ENCODE measurements at places on chromosomes 3 and 15.

DNA sequence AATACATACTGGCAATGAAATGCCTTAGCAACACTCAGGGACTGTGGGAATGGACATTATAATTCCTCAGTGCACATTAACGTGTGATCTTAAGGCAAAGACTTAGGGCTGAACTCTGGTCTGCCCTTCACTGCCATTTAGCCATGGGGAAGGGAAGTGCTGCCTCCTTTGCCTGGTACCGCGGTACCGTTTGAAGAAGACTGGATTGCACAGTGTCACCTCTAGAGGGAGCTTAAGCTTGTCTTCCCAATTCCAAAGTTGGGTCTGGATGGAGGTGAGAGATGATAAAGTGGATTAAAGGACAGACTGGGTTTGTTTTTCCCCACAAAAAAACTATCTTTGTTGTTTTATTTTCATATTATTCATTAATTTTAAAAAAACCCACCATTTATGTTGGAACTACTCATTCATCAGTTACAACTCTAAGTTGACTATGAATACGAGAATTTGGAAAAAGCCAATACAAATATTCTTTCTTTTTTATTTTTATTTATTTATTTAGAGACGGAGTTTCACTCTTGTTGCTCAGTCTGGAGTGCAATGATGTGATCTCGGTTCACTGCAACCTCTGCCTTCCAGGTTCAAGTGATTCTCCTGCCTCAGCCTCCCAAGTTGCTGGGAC, 60.0 kb upstream of the SYN2 start:
- DNase-seq: no peak

DNA sequence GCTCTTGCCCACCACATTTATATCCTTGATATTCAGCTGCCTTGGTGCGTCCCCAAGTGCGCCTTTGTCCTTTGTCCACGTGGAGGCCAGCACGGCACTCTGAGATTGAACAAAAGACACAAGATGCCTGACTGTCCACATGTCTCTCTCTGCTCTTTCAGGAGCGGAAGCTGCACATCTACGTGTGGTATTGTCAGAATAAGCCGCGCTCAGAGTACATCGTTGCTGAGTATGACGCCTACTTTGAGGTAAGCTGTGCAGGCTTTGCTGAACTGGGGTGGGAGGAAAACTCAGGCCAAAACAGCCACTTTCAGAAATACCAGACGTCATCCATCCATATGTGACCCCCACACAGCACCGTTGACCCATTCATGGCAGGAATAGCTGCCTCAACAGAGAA, 72.0 kb upstream of the UMPS start:
- DNase-seq: no peak

GRCh38 chr3:190265796-190266195, 56.5 kb downstream of the CLDN1 start:
- DNase-seq: no peak

DNA sequence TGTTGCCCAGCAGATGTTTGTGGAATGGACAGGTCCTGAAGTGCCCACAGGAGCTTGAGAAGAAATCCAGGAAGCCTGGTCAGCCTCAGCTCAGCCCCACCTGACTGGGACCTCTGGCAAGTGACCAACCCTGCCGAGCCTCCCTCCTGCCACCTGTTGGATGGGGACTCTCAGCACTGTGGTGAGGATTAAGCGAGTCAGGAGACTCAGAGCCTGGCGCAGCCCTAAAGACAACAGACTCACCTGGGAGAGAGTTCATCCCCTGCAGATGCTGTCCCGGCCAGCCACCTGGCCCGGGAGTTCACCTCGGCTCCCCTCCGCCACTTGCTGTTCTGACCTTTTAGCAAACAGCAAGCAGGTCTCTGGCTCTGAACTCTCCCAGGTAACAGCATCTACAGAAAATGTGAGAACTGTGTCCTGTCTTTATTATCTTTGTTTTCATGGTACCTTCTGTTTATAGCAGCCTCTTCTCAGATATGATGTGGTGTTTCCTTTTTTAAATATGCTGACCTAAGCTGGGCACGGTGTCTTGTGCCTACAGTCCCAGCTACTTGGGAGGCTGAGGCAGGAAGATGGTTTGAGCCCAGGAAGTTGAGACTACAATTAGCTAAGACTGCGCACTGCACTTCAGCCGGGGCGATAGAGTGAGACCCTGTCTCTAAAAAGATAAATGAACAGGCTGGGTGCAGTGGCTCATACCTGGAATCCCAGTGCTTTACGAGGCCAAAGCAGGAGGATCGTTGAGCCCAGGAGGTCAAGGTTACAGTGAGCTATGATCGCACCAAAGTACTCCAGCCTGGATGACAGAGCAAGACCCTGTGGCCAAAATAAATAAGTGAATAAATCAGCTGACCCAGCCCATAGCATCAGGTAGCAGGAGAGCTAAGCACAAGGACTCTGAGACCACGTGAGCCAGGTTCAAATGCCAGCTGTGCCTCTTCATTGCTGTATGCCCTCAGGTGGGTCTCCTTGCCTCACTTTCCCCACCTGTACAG, 32.4 kb upstream of the SLC6A6 start:
- no peak for DNase-seq

GRCh38 chr3:120425572-120426250, 25.1 kb downstream of the FSTL1 start:
- no peak for DNase-seq

DNA sequence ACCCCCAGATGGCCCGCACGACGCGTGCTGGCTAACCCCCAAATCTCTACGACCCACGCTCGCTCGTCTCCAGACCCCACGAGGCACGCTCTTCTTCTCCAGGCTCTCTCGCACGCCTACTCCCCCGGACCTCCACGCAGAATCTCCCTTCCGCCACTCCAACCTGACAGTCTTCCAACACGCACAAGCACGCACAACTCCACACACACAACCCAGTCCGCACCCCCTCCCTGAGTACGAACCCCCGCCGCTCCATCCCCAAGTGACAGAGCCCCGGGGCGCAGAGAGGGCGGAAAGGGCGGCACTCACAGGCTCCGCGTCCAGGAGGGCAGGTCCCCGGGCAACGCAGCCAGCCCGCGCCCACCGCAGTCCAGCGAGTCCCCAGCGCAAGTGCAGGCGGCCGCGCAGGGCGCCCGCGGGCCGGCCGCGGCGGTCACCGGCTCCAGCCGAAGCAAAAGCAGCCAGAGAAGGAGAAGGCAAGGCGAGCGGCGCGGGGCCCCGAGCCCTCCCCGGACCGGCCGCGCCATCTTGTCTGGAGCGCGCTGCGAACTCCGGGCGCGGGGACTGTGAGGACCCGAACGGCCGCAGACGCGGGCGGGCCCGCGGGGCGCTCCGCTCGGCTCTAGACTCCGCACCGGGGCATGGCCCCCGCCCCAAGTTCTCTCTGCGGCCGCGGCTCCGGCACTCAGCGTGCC, 794 bp downstream of the LRIG1 start:
- peak; percentile 52 for DNase-seq

DNA sequence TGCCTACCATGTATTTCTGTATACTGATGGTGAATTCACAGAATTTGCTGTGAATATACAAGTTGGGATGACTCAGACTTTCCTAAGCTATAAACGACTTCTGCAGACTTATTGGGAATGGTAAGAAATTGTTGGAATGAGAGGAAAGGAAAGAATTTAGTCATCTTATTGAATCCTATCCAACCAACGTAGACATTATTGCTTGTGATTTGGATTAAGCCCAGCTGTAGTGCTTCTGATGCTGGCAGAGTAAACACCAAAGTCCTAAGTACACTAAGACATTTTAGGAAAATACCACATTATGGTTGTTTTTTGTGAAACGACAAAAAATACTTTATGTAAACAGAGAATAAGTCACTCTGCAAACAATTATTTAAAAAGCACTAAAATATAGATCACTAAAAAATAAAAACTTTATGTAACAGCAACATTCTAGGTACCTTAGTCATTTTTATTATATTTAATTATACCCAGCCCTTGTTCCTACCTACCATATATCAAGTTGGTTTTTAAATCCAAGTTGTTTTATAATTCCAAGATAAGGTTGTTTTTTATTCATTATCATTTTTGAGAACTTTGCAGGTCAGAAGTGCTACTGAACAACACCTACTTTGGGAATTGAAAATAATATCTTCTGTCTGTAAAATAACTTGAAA, 99.2 kb upstream of the MLF1 start:
- DNase-seq: no peak

DNA sequence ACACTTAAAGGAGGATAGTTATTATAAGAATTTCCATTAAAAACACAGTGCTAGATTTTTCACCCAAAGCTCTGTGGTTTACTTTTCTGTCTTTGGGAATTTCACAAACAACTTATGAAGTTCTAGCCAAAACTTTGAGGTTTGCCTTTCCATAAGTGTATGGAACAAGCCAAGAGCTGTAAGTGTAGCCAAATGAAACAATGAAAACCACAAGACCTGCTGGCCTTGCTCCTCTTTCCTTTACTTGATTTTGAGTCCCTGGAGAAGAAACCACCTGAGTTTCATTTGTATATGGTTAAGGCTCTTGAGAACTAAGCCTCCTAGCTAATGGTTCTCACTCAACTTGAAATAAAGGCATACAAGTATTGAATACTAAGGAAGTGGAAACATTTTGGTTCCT, 365.3 kb upstream of the EPHA3 start:
- no peak for DNase-seq

- no peak for DNase-seq
These were observed 229.9 kb downstream of the LRRN1 start for GRCh38 chr3:4029135-4029534.

DNA sequence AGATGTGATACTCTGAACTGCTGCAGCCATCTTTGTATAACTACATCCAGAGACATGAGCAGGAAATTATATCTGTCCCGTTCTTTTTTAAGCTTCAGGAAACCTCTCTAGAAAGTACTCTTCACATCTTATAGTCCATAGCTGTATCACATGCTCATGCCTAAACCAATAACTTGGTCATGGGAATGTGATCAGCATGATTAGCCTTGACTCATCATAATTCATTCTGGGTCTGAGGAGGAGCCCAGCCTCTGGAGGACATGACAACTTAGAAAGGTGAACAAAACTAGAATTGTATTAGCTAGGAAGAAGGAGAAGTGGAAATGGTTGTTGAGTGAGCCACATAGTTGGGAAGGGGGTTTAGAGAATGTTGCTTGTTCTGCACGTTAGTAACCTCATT, 12.9 kb downstream of the PPM1L start:
- DNase-seq: no peak

- DNase-seq: no peak
These were observed 207.2 kb downstream of the ROBO2 start for GRCh38 chr3:77247061-77247460.

- DNase-seq: no peak
These were observed 19.8 kb upstream of the TM4SF4 start for GRCh38 chr3:149454746-149455145.

- DNase-seq: no peak
These were observed 245.0 kb upstream of the TMC3 start for GRCh38 chr15:81619002-81619401.

- no peak for DNase-seq
These were observed 39.8 kb upstream of the CMTM8 start for GRCh38 chr3:32198714-32199113.

GRCh38 chr3:190517687-190518086, 3.8 kb downstream of the IL1RAP start:
- DNase-seq: no peak

- no peak for DNase-seq
These were observed 252.1 kb downstream of the NTRK3 start for GRCh38 chr15:88004399-88004798.

DNA sequence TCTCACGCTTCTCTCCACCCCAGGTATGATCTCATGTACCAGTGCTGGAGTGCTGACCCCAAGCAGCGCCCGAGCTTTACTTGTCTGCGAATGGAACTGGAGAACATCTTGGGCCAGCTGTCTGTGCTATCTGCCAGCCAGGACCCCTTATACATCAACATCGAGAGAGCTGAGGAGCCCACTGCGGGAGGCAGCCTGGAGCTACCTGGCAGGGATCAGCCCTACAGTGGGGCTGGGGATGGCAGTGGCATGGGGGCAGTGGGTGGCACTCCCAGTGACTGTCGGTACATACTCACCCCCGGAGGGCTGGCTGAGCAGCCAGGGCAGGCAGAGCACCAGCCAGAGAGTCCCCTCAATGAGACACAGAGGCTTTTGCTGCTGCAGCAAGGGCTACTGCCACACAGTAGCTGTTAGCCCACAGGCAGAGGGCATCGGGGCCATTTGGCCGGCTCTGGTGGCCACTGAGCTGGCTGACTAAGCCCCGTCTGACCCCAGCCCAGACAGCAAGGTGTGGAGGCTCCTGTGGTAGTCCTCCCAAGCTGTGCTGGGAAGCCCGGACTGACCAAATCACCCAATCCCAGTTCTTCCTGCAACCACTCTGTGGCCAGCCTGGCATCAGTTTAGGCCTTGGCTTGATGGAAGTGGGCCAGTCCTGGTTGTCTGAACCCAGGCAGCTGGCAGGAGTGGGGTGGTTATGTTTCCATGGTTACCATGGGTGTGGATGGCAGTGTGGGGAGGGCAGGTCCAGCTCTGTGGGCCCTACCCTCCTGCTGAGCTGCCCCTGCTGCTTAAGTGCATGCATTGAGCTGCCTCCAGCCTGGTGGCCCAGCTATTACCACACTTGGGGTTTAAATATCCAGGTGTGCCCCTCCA, 19.1 kb downstream of the TYRO3 start:
- DNase-seq: no peak
